ENCODE measurements at places on chromosomes 16 and 17. TPM values are rescaled to one million over a fixed set of nuclear protein-coding genes. Genes with fewer than 3 reads are reported as not detected.

GRCh38 chr16:50602531-50603205 lies 54.5 kb downstream of the NKD1 start:
- DNase-seq, result no peak

DNA sequence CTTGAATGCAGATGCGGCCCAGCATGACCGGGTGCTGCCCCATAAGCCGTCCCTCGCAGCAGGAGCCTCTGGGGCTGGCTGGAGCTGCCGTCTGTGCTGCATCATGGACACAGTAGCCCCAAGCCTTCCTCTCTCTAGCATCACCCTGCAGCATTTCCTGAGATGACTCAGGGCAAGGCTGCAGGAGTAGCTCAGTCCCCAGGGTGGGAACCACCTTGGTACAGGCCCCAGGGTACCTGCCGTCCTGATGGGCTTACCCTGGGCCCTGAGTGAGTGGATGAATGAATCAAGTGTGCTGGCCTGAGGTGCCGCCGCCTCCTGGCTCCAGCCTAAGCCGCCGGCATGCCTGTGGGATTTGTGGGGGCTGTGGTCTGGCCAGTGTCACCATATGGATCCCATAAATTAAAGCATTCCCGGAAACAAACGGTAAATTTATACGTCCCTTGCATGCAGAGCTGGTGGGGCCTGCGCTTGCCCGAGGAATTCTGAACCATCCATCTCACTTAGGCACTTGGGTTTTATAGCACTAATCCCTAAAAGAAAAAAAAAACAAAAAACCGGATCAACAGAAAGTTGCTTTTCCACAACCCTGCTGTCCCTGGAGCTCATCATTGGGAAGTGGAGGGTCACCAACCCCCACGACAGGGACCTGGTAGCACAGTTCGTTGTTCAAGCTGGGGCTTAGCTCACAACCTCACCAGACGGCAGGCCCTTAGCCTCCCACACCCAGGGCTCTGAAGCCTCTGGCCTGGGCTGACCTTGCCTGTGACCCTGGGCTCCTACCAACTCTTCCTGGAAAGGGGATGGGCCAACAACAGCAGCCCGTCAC lies 242.6 kb upstream of the CIBAR2 start:
- no peak for DNase-seq

DNA sequence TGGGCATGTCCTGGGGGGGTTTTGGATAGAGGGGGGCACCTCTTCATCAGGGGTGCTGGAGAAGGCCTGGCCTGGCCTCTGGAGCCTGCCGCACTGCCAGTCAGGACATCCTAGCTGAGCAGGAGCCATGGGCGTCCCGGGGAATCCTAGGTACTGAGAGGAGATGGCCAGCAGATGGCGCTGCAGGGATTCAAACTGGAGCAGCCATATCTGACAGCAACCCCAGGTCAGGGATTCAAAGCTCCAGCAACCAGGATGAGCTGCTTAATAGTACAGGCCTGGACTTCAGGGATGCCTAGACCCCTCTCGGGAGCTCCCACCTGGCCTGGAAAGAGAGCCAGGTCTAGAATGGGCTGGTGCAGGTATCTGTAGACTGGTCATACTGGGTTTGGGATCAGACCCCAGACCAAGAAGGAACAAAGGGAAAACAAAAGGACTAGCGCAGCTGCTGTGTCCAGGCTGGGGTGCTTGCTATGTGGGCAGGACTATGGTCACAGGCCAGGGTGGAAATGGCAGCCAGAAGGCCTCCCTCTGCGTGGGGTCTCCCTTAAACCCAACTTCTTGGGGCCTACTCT lies 306.9 kb upstream of the RBFOX1 start:
- no peak for DNase-seq

TBC1D3B gene
- not detected for total RNA-seq

GRCh38 chr17:57486882-57487301 lies 230.6 kb downstream of the MSI2 start:
- no peak for DNase-seq

GRCh38 chr17:62588109-62588508 lies 39.4 kb upstream of the MRC2 start:
- DNase-seq, result no peak

DNA sequence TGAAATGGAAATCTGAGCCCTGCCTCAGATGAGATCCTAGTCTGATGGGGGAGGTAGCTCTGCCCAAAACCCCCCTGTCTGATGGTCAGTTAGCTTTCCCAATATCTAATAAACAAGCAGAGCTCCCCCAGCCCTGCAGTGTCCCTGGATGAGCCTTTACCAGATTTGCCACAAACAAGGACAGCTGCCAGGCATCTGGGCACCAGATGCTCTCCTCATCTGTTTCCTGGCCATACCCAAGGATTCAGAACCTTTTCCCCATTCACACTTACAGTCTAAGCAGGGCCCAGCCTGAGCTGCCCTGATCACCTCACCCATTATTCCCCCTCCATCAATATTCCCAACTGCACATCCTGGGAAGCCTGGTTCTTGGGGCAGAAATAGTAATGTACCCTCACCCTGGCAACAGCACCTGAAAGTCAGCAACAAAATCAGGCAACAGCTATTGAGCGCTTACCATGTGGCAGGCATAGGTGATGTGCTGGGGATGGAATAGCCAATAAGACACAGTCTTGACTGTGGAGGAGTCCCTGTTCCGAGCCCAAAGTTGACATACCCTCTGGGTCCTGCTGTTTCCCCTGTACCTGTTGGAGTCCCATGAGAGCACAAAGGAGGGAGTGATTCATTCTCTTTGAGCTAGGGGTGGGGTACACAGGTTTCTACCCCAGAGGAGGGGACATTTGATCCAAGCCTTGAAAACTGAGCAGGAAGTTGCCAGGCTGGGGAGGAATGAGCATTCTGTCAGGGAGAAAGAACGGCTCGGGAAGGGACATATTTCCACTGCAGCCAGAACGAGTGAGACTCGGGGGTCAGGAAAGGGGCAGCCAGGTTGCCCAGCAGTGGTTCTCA lies 147.4 kb downstream of the TMEM132E start:
- DNase-seq, result no peak

Data from epithelial cell of proximal tubule (primary cell).